NCI-H345 (cell line): ENCODE measurements at places on chromosomes 4 and X.

- no peak for DNase-seq
Observed at GRCh38 chr4:188444500-188444899, 305.3 kb downstream of the TRIML1 start.

GRCh38 chrX:123277347-123277746, 93.3 kb downstream of the GRIA3 start:
- DNase-seq = no peak

DNA sequence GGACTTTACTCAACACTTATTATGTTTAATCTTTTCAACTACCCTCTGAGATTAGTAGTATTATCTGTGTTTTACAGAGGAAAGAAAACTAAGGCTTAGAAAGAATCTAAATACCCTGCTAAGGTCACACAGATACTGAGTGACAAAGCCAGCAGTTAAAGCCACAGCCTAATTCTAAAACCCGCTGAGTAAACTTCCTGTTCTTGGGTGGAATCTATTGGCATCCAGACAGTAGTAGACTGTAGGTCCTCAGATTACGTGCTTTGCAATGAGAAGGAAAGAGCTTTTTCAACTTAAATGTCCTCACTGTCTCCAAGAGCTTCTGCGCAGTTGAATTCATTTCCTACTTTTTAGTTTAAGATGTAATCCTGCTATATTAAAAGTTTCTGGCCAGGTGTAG, 126.0 kb downstream of the TENM3 start:
- no peak for DNase-seq

GRCh38 chr4:74665346-74665745, 129.0 kb downstream of the BTC start:
- DNase-seq = no peak

DNA sequence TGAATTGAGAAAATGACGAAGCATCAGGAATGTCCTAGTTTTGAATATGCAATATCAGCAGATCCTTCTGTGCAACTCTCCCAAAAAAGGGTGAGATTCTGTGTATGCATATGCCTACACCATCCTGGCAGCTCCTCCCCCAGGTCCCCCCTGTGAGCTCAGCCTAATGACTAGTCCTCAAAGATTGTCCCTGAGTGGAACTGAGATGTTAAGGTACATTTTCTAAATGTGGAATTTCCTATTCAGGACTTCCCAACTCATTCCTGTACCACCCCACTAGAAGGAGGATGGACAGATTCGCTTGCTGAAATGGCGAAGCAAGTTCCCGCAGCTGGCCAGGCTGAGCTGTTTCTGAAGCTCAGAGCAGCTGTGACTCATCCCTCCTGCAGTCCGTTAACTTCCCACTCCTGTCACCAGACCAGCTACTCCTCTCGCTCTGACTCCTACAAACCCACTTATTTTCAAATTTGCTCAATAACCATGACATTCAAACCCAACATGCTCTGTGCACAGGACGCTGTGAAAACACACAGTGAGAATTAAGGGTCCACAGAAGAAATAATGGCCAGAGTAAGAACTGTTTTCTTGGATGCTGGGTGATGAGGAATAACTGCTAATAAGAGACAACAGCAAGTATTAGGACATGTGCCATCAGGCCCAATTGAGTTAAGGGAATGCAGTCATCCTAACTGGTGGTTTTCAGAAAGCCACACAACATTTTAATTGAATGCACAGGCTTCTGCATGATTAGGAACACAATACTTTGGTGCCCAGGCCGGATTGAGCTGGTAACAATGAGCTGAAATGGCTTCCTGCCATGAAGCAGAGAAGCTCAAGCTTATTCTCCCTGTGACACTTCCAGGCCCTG, 40.0 kb upstream of the IRF2 start:
- no peak for DNase-seq
